ENCODE measurements at places on chromosomes 1 and 21.

DNA sequence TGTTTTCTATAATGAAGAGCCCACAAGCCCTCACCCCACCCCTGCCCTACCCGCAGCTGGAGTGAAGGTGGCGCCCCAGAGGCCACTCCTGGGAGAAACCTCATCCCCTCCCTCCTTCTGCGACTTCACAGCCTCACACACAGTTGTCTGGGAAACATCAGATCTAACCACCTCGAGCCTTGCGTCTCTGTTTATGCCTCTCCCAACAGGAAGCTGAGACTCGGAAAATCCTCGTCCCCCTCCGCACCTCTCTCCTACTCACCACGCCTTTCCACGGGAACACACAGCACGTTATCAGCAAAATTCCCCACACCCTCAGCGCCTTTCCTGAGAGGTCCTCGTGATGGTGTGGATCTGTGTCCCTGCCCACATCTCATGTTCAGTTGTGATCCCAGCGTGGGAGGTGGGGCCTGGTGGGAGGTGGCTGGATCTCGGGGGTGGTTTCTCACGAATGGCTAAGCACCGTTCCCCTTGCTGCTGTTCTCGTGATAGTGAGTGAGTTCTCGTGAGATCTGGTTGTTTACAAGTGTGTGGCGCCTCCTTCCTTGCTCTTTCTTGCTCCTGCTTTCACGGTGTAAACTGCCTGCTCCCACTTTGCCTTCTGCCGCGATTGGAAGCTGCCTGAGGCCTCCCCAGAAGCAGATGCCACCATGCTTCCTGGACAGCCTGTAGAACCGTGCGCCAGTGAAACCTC, 190.6 kb downstream of the KIF26B start:
- DNase-seq: no peak

DNA sequence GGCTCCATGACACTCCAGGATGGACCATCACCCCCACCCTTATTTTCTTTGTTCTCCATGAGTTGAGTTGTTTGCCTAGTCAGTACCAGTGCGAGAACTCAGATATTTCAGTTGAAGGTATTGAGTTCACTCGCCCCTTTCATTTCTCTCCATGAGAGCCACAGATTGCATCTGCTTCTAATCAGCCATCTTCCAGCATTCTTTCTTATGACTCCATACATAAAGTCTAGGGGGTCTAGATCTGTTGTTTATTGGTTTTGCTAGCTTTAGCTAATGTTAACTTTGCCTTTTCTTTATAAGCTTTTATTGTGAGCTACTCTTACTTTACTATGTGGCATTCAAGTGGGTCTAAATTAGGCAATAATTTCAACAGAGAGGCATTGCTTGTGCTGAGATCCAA, 71.6 kb upstream of the PDC start:
- no peak for DNase-seq

- no peak for DNase-seq
Observed at GRCh38 chr21:30256100-30256499, 26.6 kb downstream of the KRTAP24-1 start.

DNA sequence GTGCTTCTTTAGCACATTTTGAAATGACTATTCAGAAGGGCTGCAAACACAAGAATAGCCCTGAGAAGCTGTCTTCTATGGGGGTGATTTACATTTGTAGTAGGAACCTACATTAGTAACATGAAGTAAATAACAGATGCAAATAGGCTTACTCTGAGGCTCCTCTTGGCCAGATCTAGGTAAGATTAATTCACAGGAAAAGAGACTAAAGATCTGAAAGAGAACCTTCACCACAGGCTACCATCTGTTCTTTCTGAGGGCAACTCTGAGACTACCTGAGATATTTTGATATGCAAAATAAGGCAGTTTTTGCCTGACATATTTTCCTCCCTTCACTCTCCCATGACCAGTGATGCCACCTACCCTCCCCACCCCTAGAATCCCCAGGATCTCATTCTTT, 1267.8 kb downstream of the PLA2G4A start:
- DNase-seq: no peak

DNA sequence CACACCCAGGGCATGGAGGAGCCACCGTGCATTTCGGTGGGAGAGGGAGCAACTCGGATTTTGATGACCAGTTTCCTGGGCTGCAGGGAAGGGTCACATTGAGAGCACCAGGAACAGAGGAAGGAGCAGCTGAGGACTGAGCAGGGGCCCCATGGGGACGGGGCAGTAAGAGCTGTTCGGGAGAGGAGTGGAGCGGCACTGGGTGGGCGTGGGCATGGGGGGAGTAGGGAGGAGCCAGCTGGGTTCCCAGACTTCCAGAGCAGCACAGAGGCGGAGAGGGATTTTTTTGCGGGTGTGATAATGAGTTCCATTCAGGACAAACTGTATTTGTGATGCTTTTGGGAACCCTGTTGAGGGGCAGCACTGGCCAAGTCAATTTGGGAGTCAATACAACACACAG, 17.4 kb upstream of the GPR153 start:
- no peak for DNase-seq

DNA sequence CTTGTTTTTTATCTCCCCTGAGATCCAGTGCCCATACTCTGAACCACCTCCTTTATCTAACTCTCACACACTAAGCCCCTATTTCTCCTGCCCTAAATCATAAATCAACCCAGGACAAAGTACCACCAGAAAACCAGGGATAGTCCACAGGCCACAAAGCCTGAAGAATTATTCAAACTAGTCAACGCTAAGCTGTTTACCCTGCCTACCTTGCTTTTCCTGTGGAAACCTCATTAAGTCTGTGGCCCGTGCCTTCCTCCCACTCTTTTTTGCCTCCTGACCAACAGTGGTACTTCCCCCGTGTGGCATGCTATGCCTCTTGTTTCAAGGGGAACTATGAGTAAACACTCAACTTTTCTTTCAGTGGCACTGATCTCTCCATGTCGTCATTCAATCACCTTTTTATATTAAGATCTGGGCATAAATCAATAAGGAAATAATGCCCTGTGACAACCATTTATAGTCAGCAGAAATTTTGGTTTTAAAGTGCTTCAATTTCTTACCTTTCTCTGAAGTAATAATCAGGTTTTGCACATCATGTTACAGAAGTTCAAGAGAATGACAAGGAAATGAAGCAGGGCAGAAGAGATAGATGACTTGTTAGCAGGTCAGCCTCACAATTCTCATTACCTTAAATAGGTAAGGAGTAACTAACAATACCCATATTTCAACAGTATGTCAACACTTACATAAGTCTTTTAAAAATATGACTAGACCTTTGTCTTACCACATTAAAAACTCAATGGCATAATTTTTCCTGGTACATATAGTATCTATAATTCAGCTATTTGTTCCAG, 32.1 kb downstream of the EYA3 start:
- no peak for DNase-seq
